Activated CD8-positive, alpha-beta T cell treated with anti-CD3 and anti-CD28 coated beads, Interleukin-2, amount 10 ng/mL, durations not matched to agents 7 days and 5 days (primary cell): ENCODE measurements at places on chromosomes 5 and 9.

DNA sequence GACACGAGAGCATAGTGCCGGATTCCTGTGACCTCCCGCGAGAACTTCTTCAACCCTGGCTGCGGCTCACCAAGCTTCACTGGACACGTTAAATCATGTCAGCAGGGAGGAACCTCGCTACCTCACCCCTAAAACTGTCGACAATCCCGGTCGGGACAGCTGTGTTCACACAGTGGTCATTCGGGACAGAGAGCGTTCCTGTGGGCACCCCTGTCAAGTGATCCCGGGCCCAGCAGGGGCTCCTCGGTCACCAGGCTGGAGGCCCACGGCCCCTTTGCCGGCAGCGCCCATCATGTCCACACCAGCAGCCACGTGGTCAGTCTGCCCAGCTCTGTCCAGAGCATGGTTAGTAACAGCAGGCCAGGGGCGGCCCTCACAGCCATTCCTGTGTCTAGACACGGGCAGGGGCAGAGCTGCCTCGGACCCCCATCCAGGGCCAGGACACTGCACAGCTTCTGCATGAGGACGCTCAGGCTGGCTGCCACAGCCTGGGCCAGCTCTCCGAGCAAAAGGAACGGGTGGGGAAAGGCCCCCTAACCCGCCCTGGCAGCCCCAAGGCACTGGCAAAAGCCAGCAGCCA is 3.5 kb downstream of the INPP5E start:
- H3K36me3 ChIP-seq: peaks cover 21% of the 10 kb centered on the region
- peaks cover 28% of the 10 kb centered on the region for H3K4me1 ChIP-seq
- DNase-seq: no peak
- H3K27me3 ChIP-seq: no peaks in the 10 kb centered on the region

- H3K27ac ChIP-seq: no peak overlapping the region
- H3K27me3 ChIP-seq: no peaks in the 10 kb centered on the region
- H3K4me3 ChIP-seq: no peak overlapping the region
- peaks cover 22% of the 10 kb centered on the region for H3K36me3 ChIP-seq
- no peak for DNase-seq
Measured at GRCh38 chr5:16493261-16493660, 27.7 kb upstream of the ZNF622 start.

DNA sequence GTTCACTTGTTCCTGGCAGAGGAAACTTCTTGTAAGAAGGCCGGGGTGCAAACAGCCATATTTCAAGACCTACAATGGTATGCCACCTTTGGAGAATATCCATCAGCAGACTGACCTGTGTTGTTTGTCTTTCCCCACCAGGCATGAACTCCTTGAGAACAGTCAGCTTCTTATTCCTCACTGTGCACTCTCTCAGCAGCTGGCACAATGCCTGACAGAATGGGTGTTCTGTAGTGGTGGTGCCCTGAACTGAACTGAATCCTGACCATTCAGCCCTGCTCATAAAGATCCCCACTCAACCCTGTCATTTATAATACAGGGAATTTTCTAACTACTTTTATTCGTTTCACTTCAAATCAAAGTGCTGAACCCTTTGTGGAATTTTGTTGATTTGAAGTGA is 206.9 kb downstream of the COX7C start:
- H3K4me3 ChIP-seq: no peak overlapping the region
- peaks cover 2% of the 10 kb centered on the region for H3K27me3 ChIP-seq
- no peak for DNase-seq
- no peaks in the 10 kb centered on the region for H3K36me3 ChIP-seq
- H3K27ac ChIP-seq: no peak overlapping the region
- no peaks in the 10 kb centered on the region for H3K4me1 ChIP-seq

- no peaks in the 10 kb centered on the region for H3K27me3 ChIP-seq
- H3K4me1 ChIP-seq: peaks cover 23% of the 10 kb centered on the region
- no peak overlapping the region for H3K4me3 ChIP-seq
- DNase-seq: no peak
Measured at GRCh38 chr9:83991355-83991754, 10.8 kb downstream of the RMI1 start.

DNA sequence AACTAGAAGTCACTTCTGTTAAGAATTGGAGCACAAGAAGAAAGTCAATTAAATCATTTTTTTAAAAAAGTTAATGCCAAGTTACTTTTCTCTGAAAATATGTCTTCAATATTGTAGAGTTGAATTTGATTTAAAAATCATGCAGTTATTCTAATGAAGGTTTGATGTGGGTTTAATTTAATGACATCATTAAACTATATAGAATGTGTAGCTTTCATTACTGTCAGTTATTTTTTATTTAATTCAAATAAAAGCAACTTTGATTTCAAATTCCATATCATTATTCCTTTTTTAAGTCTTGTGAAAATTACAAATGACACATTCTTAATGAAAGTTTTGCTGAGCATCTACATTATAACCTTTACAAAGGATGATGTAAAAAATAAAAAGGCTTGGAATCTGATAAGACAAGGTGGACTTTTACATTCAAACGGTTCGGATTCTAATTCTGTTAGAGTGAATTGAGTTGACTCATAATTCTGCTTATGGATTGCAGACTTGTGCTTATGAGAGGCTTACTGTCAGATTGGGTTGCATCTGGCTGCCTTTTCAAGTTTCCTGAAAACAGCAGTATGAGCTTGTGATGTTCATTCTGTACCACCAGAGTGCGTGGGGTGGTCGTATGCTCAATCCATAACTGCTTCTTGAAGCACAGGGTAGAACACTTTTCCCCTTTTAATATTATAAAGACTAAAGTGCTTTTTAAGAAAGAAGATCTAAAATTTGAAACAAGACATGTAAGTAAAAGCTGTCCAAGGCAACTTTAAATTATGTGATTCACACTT is 253.0 kb upstream of the ARRDC3 start:
- H3K27ac ChIP-seq: no peak overlapping the region
- no peaks in the 10 kb centered on the region for H3K27me3 ChIP-seq
- no peaks in the 10 kb centered on the region for H3K4me1 ChIP-seq
- no peak overlapping the region for H3K4me3 ChIP-seq
- DNase-seq: no peak

DNA sequence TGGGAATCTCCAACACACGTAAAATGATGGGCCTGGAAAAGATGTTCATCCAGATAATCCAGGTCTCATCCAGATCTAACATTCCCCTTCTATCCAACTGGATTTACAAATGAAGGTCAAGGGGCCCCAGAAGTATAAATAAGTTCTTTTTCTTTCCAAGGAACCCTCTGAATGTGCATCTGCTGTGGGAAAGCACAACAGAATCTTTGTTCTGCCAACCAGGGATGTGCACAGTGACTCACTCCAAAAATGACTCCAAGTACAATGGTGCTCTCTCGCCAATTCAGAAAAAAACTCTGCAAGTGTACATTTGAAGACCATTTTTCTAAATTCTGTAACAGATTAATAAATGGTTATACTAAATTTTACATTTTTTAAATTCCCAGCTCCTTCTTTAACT is 12.4 kb downstream of the RAPGEF6 start:
- peaks cover 24% of the 10 kb centered on the region for H3K4me1 ChIP-seq
- H3K27ac ChIP-seq: no peak overlapping the region
- no peak for DNase-seq

GRCh38 chr5:72154076-72154756 is 46.9 kb downstream of the MAP1B start:
- H3K27me3 ChIP-seq: peaks cover 27% of the 10 kb centered on the region
- no peak for DNase-seq
- H3K4me1 ChIP-seq: no peaks in the 10 kb centered on the region

DNA sequence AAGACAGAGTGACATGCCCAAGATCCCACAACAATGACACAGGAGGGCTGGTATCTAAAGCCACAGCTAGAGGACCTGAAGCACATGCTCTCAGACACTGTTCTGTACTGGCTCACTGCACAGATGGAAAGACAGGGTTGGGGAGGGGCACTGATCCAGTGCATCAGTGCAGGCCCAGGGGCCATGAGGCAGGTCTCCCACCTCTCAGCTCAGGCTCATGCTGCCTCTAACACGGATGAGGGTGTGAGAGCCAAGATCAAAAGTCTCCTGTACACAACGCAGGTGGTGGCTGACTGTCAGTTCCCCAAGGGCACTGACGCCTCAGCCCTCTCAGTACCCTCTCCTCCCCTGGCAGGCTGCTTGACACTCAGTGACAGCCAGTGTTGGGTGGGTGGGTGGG is 10.9 kb downstream of the RAPGEF1 start:
- peak; percentile 62 for DNase-seq
- peak overlapping the region; percentile 61 for H3K4me3 ChIP-seq
- peak overlapping the region; percentile 95 for H3K27ac ChIP-seq
- H3K36me3 ChIP-seq: peaks cover 32% of the 10 kb centered on the region
